Stimulated activated CD4-positive, alpha-beta T cell treated with anti-CD3 and anti-CD28 coated beads, Interleukin-4, amount 100 ng/mL, for 48 hours (primary cell): ENCODE measurements at places on chromosomes 2 and 18.

- DNase-seq: no peak
Measured at GRCh38 chr2:174493549-174494331, 6.9 kb upstream of the GPR155 start.

- DNase-seq: no peak
Measured at GRCh38 chr2:229257985-229258384, 13.1 kb downstream of the PID1 start.

GRCh38 chr2:167822690-167823465 lies 424.5 kb downstream of the STK39 start:
- no peak for DNase-seq

- no peak for DNase-seq
Measured at GRCh38 chr2:200486529-200486928, 23.3 kb downstream of the KCTD18 start.

GRCh38 chr18:31684279-31685096 lies at the start of gene B4GALT6:
B4GALT6 (minus strand) TSS chr18:31684581; CDS start chr18:31684426, 155 bp downstream.
- peak; percentile 10 for DNase-seq

- no peak for DNase-seq
Measured at GRCh38 chr18:79521416-79522205, 125.9 kb downstream of the NFATC1 start.

DNA sequence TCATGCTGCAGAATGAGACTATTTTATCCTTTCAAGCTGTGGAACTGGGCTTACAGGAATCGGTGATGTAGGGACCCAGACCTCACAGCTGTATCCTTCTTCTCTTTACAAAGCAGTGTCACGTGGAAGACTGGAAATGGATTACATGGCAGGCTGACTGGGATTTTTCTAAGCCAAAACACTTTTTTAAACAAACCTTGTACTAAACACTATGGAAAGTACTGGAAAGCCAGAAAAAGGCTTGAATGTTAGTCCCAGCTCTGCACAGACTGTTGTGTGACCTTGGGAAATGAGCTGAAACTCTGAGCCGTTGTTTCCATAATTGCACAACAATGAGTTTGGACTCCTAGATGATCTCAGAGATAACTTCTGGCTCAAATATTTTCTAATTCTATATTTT lies 7.6 kb upstream of the ADAM23 start:
- DNase-seq: no peak

DNA sequence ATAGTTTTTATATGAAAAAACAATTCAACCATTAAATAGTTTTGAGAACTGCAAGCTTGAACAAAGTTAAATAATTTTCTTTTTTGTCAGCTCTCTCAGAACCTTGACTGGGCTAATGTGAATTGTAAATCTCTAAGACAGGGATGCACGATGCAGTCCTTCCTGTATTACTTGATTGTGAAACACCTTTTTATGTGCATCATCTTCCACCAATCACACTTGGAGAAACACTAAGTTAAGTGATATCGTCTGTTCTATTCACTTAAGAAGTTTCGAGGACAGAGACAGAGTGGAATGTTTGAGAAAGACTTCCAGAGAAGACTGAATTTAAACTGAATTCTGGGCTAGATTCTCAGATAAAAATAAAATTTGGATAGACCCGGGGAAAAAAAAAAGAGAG lies 238.2 kb downstream of the MREG start:
- no peak for DNase-seq

- no peak for DNase-seq
Measured at GRCh38 chr2:189533288-189534035, 47.1 kb downstream of the SLC40A1 start.

GRCh38 chr2:28748941-28749340 lies 2.7 kb upstream of the PPP1CB start:
- no peak for DNase-seq

DNA sequence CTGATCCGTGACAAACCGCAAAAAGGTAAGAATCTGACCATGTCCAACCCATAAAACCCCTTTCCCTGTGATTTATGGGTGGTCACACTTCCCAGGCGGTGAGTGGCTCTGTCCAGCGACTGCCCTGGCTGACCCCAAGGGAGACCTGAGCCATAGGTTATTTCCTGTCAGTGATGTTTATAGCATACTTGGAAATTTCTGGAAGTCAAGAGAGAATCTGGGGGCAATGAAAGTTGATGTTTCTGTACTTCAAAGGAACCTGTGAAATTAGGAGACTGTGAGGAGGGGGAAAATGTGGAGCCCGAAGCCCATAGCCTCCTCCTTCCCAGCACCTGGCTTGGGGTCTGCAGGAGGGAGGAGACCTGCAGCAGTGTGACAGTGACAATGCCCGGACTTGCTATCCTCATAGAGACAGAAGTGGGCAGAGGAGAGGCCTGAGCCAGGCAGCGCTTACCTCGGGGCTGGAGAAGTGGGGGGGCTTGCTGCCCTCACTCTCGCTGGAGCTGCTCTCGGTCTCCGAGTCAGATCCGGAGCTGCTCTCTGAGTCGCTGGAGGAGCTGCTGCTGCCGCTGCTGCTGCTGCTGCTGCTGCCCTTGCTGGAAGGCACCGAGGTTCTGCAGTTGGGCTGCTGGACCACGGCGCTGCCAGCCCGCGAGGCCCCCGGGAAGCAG lies 111.3 kb upstream of the REV1 start:
- no peak for DNase-seq

DNA sequence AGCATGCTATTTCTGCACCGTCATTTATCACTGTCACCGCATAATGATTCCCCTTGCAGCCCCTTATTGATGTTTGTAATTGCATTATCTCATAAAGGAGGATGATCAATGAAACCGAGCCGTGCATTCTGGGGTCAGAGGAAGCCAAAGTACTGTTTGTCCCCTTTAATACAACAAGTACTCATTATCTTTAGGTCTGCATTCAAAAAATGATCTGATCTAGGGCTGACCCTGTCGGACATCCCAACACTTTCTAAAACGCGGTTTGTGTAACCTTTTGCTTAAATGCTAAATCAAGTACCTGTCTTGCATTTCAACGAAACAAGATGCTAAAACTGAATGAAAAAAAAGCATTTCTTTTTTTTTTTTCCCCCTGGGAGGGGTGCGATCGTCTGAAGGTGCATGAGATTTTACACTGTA lies 143.8 kb downstream of the MEIS1 start:
- no peak for DNase-seq

GRCh38 chr2:27152796-27153464 lies 4.1 kb downstream of the TCF23 start:
- no peak for DNase-seq

GRCh38 chr2:21757805-21758430 lies 634.1 kb downstream of the TDRD15 start:
- DNase-seq: no peak

DNA sequence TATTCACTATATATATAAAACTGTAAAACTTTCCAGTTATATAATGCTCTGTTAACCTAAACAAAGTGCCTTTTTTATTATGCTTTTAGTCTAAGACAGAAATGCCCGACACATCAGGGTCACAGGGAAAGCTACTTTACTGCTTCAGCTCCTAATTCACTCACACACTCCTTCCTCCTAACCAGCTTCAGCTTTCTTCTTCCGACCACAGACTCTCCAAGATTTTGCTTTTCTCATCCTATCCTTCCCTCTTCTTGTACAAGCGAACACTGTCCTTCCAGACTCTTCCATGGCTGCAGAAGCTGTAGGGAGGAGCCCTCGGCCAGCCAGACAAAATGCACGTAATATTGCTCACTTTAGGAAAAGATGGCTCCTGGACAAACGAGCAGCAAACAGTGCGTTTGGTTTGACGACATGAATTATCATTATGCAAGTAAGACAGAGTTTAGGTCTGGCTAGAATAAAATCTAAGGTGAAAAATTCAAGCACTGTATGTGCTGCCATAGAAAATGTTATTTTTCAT lies 47.5 kb upstream of the HNRNPA3 start:
- DNase-seq: no peak

- DNase-seq: no peak
Measured at GRCh38 chr18:78721981-78722380, 257.6 kb upstream of the SALL3 start.

- no peak for DNase-seq
Measured at GRCh38 chr2:204550751-204551511, 5.7 kb downstream of the PARD3B start.

GRCh38 chr2:118814368-118814767 lies 33.1 kb downstream of the EN1 start:
- DNase-seq: no peak

GRCh38 chr2:28594332-28595108 lies 98.7 kb downstream of the PLB1 start:
- DNase-seq: peak; percentile 81

- DNase-seq: peak; percentile 5
Measured at GRCh38 chr2:96260387-96261260, 5.2 kb downstream of the TMEM127 start.

DNA sequence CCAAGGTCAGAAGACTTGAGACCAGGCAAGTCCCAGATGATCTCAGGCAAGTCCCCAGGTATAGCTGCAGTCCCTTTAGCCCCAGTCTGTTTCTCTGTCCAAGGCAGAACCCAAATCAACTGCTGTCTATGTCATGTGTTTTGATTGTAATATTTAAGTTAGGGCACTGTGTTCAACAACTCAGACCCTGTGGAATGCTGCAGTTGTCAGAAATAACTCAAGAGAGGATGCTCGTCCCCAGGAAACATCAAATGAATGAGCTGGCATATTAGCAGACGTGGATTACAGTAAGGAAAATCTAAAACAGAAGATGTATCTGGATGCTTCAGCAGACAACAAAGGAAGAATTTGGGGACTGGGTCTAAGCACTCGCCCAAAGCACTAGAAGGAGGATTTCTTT lies 70.1 kb downstream of the BCL11A start:
- no peak for DNase-seq

GRCh38 chr2:205405194-205405593 lies 277.1 kb upstream of the NRP2 start:
- DNase-seq: no peak

DNA sequence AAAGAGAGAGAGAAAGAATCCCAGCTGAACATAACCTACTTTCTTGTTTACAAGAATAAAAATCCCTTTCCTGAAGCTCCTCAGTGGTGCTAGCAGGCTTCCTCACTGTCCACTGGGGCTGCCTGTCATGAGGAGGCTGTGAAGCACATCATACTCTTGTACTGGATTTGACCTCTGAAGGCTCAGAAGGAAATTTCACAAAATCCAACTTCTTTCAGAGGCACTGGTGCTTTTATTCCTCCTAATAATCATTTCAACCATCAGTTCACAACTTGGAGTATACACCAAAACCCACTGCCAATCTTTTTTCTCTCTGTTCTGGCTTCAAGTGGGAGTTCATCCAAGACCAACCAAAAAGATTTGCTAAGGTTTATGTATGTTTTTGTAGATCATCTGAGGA lies 48.5 kb downstream of the TMX3 start:
- DNase-seq: no peak

- DNase-seq: no peak
Measured at GRCh38 chr18:44747157-44747556, 66.5 kb downstream of the SETBP1 start.

DNA sequence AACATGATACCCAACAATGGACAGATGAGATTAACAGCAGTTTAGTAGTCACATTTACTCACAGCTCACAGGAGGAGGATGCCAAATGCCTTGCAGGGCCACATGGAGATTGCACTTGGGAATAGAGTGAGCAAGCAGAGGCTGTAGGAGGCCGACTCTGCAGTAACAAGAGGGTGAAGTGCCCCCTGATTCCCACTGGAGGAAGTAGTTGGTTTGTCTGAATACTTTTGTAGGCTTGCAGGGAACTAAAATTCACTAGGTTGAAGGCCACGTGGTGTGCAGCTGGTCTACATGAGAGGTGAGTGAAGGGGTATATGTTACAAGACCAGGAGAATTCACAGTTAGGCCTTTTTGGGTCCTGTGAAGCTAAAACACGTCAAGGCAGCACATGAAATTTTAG lies 419.3 kb upstream of the TNP1 start:
- no peak for DNase-seq

GRCh38 chr2:233418052-233418760 lies 63.9 kb downstream of the DGKD start:
- DNase-seq: no peak

- no peak for DNase-seq
Measured at GRCh38 chr2:202014759-202015211, 18.9 kb upstream of the FZD7 start.

GRCh38 chr2:125979886-125980285 lies 676.1 kb upstream of the GYPC start:
- DNase-seq: no peak

DNA sequence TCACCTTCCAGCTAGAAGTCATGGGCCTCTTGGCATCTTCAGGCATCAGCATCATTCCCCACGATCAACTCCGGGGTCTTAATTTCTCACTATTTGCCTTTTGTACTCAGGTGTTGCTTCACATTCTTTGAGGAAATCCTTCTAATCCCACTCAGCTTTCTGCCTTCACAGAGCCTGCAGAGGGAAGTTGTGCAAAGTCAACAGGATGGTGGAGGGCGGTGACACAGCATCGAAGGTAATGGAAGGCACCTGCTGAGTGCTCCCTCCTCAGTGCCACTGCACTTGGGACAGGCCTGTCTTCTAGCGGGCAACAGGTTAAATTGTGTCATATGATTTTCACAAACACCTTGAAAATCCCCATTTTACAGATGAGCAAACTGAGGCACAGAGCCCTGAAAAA lies 164.0 kb downstream of the EN1 start:
- DNase-seq: no peak

- DNase-seq: no peak
Measured at GRCh38 chr18:77668219-77668618, 418.6 kb downstream of the GALR1 start.

DNA sequence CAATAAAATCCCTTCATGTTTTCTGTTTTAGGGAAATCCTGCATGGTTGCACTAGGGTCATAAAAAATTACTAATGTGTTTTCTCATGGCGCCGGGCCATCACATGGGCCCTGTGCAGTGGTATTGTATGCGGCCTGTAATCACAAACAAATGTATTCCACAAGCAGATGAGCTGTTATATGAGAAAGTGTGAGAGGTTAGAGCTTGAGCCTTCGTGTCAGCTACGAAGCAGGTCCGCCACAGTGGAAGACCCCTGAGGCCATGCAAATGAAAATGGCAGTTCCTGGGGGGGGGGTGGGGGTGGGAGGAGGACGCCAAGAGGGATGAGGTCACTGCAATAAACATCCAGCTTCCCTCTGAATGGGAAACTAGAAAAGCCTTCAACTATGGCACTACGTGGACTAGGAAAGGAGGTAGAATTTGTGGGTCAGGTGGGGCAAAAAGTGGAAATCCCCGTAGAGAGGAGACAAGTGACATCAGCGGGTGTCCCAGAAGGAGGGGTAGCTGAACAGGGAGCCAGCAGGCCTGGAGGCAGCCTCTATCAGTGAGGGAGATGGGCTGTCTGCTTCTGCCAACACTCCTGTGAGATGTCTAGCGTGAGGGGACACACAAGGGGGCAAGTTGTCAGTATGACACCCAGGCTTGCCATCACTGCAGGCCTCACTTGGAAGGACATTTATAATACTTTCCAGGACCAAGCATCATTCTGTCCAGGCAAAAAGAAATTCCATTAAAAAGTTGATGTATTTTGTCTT lies 130.3 kb upstream of the CTAGE1 start:
- DNase-seq: no peak

- DNase-seq: no peak
Measured at GRCh38 chr18:595068-595467, 1.7 kb upstream of the CLUL1 start.

GRCh38 chr2:202290970-202291369 lies 25.4 kb downstream of the NOP58 start:
- no peak for DNase-seq

GRCh38 chr2:161576421-161576820 lies 47.8 kb upstream of the SLC4A10 start:
- no peak for DNase-seq

- DNase-seq: no peak
Measured at GRCh38 chr18:41461114-41461513, 493.9 kb upstream of the PIK3C3 start.

GRCh38 chr2:178317811-178318210 lies 123.5 kb downstream of the OSBPL6 start:
- no peak for DNase-seq
